ENCODE measurements at places on chromosomes 16 and 17.

DNA sequence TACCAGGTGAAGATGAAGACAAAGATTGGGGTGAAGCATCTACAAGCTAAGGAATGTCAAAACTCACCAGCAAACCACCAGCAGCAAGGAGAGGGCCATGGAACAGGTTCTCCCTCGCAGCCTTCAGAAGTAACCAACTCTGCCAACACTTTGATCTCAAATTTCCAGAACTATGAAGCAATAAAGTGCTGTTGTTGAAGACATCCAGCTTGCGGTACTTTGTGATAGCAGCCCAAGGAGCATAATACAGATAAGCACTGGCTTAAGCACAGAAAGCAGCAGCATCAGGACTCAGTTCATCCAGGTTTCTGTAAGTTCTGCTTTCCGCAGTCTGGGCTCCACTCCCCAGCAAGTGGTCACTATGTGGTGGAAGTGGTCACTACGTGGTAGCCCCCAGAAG is 16.0 kb upstream of the CDRT4 start:
- DNase-seq = no peak

DNA sequence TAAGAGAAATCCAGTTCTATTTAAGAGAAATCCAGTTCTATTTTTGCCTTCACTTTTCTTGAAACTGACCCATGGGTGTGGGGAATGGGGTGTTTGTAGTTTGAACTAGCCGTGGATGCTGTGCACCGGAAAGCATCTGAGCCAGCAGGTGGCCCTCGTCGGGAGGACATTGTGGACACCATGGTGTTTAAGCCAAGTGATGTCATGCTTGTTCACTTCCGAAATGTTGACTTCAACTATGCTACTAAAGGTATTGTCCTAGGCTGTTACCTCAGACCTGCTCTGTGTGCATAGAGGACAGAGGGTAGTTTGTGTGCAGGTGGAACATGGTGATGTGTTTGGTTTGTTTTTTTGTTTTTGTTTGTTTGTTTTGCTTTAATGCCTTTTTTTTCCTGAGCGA is 3.3 kb downstream of the ATXN2L start:
- no peak for DNase-seq

DNA sequence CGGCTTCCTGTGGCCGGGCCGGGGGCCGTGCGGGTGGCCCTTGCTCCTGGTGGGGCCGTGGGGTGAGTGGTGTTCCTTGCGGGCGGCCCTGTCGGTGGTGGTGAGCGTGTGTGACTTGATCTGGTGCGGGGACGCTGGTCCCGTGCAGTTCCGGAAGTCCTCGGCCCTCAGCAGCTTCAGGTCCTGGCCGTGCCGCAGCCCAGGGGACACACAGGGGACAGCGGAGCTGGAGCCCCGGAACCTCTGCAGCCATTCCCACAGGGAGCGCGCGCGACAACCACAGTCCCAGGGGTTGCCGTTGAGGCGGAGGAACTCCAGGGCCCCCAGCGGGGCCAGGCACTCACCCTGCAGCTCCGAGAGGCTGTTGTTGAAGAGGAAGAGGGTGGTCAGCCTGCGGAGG is 88.4 kb downstream of the RTN4RL1 start:
- no peak for DNase-seq

GRCh38 chr16:2056077-2056476 is 8.3 kb downstream of the TSC2 start:
- no peak for DNase-seq

- DNase-seq = no peak
Measured at GRCh38 chr16:27576729-27577128, 26.8 kb downstream of the KATNIP start.

DNA sequence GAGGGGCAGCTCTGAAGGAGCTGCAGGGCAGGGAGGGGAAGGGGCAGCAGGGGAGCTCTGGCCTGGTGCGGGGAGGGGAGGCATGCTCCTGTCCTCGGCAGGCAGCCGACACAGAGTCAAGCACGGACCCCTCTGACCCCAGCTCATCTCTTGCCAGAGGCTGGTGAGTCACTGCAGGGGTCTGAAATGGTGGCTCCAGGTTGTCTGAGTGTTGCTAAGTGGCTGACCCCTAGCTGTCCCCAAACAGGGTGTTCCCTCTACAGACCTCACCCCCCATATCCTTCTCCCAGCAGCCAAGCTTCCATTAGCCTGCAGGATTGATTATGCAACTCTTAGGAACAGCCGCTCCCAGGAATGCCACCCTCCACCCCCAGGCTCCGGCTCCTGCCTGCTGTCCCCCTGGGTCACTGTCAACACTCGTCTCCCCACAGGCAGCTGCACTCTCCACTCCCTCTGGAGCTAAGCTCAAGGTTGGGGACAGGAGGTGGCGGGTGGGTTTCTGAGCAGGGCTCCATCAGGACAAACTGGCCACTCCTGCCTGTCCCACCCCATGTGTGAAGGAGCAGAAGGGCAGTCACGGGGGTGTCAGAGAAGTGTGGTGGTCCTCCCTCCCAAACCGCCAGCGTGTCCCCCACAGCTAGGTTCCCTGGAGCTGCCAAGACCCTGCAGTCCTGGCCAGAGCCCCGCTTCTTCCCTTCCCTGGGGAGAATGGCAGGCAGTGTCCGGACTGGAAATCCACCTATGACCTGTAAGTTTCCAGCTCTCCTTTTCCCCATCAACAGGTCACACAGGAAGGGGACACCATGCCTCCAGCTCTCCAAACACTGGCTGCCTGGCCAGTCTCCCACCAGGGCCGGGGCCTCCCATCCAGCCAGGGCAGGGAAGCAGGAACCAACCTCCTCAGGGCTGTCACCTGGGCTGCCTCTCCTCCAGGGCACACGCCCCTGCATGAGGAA is 1.0 kb downstream of the MYLK3 start:
- DNase-seq = peak; percentile 75

DNA sequence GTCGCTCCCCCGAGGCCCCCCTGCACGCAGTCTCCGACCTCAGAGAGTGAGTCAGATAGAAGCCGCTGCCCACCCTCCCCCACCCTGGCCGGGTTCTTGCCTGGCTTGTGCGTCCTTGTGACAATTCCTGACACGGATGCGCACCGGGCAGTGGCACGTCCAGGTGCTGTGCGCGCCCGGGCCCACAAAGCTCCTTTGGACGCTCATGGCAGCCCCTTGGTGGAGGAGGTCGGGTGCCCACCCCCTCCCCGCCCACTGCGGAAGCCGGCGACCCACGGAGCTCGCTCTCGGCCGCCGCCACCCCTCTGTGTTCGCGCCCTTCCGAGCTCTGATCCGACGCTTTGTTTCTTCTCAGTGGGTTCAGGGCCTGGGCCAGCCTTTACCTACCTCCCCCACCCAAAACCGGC is 662 bp upstream of the TUBB3 start:
- DNase-seq = peak; percentile 50

- no peak for DNase-seq
Measured at GRCh38 chr17:52159246-52160135, 977 bp upstream of the CA10 start.

DNA sequence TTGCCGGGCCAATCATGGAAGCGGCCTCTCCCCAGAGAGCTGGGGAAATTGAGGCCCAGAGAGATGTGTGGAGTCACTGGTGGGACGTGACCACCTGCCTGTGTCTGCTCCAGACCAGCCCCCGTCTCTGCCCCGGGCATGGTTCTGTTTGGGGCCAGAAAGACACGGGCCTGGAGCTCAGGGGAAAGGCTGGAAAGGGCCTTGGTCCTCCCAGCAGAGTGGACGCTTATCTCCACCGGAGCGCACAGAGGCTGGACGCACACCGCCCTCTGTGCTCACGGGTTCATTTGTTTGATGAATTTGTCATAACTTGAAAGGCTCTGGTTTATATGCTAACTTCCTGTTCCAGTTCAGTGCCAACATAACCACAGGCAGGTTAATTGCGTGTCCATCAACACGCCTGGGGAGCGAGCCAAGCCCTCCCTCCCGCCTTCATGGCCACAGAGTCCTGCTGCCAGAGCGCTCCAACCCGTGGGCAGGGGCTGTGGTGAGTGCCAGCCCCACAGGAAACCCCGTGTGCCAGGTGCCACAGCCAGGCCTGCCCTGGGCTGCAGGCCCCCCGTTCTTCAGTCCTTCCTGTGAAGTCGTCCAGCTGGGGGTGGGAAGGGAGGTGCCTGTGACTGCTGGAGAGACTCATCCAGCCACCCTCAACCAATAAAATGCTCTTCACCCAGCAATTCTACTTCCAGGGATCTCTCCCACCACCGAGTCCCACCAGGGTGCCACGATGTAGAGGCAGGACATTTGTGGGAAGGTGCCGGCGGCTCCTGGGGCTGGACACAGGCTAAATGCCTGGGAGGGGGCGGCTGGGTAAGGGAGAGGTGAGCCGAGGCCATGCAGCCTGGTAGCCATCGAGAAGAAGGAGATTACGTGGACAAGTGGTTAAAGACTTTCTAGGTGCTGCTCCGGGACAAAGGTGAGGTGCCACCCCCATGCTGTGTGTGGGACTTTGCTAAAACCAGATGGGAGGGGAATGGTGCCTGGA is 29.4 kb upstream of the BAHCC1 start:
- peak; percentile 68 for DNase-seq

GRCh38 chr17:42411361-42411760 is 11.7 kb downstream of the CAVIN1 start:
- DNase-seq = peak; percentile 84

DNA sequence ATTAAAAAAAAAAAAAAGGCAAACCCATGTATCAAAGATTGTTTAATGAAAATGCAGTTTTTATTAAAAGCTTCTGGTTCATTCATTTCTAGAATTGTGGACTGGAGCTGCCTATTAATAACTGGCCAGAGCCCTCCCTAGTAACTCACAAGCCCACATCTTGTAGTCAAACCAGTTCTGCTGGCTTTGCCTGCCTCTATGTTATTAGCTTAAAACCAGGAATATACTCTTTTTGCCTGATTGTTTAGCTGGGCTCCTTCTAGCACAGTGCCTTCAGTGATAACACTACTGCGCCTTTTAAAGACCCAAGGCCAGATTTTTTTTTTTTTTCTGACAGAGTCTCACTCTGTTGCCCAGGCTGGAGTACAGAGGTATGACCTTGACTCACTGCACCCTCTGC is 26.0 kb downstream of the TAC4 start:
- DNase-seq = no peak

DNA sequence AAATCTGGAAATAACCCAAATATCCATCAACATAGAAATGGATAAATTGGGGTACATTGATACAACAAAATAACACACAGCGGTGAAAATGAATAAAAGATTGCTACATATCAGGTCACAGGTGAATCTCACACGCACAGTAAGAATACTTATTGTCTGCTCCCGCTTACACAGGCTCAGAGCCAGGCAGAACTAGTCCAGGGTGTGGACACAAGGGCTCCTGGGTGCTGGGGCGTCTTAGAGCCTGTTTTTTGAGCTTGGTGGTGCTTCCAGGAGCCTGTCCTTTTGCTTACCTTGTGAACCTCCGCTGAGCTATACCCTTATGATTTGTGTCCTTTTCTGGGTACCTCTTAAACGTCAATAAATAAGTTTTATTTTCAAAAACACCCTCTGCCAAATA is 19.8 kb upstream of the C16orf74 start:
- no peak for DNase-seq

- DNase-seq = peak; percentile 77
Measured at GRCh38 chr17:28494445-28495188, 11.5 kb upstream of the FOXN1 start.

DNA sequence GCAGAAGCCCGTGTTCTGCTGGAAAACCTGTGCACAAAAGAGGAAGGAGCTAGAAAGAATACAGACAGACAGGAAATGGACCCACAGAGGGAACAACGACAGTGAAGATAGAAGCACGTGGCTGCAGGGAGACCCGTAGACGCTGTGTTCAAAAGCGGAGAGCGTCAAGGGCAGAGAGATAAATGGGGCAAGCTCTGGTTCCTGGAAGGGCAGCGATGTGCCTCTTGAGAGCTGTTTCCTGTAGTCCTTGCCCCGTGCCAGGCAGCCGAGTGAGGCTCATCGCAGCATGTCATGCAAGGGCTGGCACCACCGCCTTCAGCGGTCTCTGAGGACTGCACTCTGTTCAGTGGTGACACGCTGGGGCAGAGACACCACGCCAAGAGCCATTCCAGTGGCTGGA is 43.6 kb upstream of the CACNG5 start:
- DNase-seq = no peak

DNA sequence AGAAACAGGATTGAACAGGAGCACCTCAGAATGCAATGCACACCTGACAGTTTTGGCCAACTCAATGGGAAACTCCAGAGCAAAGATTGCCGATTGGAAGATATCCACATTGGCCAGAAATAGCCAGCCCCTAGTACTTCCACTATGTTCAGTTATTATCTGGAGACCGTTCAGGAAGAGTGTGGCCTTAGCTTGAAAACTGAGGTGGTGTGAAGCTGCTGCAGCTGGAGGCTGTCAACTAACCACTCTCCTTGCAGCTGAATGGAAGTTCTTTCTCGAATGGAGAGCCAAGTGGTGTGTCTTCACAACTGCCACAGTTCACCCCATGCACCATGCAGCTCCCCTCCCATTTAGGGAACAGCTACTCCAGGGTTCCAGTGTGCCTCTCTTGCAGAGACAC is 61.9 kb upstream of the DHX40 start:
- DNase-seq = no peak

- no peak for DNase-seq
Measured at GRCh38 chr16:30348929-30349328, 6.2 kb downstream of the CD2BP2 start.

DNA sequence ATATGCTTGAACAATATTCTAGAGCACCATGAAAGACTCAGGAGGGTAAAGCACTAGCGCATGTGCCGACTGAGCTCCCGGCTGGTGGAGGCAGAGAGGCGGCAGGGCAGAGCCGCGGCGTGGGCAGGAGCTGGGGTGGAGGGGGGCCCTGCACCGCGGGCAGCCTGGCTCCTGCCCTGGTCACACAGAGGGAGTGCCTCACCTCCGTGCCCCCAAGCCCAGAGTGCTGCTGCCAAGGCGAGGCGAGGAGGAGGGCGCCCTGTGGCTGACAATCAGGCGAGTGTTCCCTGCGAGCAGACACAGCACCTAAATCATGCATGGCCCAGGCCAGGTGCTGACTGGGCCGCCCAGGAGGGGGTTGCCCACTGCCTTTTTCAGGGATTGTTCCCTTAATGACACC is 105.8 kb upstream of the TNRC6C start:
- DNase-seq = no peak

All from tongue (tissue), 3 donors.